ENCODE measurements at places on chromosomes 6 and 20. TPM values are rescaled to one million over a fixed set of nuclear protein-coding genes. Genes with fewer than 3 reads are reported as not detected.

PRL gene
- total RNA-seq, result not detected

SPTLC3 gene
- total RNA-seq, result 74.1 TPM

- no peak for DNase-seq
These were observed 4.5 kb upstream of the SPDEF start for GRCh38 chr6:34560366-34561226.

DNA sequence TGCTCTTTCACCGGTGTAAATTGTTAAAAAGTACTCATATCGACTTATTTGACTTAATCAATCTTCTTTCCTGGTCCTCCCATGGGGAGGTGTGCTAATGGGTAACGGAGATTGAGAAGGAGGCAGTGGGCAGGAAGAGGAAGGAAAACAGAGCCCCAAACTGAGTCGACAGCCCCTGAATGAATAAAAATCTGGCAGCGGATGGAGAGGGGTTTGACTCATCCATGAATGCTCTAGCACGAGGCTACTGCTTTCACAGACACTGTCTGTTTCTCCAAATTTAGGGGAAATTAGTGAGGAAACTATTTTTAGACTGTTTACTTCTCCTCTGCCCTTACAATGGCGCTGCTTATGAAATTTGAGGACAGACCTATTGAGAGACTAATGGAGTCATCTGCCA is 142.2 kb upstream of the ATXN1 start:
- peak; percentile 29 for DNase-seq

- DNase-seq, result no peak
These were observed 179.3 kb upstream of the RIMS1 start for GRCh38 chr6:71707059-71707458.

DNA sequence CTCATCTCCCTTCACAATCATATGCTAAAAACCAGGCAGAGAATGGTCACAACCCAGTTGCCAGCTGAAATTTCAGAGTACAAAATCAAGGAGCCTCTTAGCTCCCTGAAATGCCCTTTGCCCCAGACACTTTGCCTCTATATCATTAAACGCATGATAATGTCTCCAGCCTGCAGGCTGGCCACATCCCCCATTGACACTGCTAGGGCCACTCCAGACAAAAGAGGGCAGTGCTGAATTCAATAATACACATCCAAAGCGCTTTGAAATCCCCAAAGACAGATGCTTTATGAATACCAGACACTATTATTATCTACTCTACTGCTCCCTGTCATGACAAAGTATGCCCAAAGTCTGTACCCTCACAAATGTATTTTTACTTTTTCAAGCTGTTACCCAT is 348.3 kb upstream of the POU3F2 start:
- DNase-seq, result no peak

GRCh38 chr6:138586638-138587037 is 87.3 kb upstream of the NHSL1 start:
- no peak for DNase-seq

DNA sequence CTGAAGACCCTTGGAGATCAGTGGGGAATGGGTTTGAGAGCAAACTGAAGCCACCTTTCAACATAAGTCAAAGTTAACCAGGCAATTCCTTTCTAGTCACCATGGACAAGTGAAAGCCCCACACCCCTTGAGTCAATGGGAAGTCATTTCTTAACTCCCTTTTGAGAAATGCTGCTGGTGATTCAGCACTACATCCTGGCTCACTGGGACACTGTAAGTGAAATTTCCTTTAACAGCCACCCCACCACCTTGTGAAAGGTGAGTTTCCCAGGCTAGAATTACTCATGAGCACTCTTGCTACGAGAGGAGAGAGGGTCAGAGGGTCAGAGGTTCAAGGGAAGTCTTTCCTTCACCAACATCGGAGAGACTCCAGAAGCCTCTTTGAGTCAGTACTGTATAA is 93.3 kb upstream of the MARCKS start:
- DNase-seq, result no peak

DNA sequence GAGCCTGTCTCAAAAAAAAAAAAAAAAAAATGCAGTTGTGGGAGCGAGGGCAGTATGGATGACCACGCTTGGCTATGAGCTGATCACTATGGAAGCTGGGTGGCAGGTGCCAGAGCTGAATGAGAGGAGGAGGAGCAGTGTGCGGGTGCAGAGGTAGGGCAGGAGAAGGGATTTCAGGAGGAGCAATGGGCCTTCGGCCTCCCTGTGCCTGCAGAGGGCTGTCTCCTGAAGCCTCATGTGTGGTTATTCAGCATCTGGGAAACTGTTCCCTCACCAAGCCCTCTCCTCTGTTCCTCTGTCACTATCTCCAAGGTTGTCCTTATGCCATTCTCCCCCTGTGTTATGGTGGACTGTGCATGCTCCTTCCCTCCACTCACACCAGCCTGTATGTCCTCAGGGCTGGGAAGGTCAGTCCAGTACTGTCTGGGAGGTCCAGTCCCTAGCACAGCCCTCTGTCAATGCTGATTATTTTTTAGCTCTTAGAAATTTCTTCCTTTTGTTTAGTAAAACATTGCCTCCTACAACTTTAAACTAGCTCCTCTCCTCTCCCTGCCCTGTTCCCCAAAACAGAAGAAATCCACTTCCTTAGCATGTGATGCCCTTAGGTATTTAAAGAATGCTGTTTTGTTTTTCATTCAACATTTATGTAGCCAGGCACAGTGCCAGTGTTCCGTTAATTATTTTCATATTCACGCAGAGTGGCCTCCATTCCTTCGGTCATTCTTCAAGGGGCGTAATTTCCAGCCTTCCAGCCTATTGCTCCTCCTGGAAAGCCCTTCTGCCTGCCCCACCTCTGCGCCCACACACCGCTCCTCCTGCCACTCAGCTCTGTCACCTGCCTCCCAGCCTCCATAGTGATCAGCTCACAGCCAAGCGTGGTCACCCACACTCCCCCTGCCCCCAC is 48.9 kb downstream of the CNBD2 start:
- DNase-seq, result no peak

DNA sequence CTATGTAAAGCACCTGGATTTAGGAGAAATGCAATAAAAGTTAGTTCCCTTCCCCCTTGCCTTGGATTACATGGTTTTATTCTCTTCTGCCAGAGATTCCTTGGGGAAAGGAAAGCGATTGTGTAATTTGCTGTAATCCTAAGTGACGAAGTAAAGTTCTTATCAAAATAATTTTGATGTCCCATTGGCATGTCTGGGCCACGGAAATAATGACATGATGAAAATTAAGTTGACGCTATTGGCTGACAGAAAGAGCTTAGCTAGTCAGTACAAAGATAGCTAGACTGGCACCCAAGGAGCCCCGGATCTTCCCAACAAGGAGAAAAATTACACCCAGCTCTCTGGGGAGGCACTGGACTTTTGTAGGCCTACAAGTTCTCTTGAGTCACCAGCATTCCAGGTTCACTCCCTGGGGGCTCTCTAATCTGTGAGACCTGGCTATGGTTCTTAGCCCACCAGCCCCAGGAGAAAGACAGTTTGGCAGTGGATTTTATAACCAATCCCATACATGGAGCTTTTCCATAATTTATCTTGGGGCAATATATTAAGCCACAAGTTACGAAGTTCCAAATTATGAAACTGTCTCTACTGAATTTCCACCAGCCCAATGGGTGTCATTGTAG is 59.9 kb downstream of the FOXA2 start:
- DNase-seq, result no peak
